T1000 (cell line): ENCODE measurements at places on chromosomes 3 and 15.

GRCh38 chr3:117630469-117630868, 920.9 kb downstream of the TUSC7 start:
- DNase-seq = no peak

DNA sequence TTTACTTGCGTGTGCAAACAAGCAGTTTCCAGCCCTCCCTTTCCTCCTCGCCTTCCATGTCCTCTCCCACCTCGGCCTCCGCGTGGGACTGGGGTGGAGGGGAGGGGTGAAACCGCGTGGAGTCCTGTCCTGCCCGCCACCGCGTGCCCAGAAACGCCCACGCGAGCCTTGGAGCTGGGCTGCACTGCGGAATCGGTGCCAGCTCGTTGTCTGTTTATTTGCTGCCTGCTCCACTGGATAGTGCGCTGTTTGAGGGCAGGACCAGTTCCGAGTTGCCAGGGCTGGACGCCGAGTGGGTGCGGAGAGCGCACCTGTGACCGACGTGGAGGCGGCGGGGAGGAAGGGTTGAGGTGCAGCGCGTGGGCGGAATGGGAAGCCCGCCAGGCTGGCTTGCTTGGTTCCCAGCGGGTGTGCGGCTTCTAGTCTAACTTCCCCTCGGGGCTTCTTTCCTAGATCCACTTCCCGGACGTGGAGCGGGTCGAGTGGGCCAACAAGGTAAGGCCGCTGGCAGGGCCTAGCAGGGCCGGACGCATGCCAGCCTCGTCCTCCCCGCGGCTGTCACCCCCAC, 17.3 kb downstream of the ESYT3 start:
- no peak for DNase-seq

DNA sequence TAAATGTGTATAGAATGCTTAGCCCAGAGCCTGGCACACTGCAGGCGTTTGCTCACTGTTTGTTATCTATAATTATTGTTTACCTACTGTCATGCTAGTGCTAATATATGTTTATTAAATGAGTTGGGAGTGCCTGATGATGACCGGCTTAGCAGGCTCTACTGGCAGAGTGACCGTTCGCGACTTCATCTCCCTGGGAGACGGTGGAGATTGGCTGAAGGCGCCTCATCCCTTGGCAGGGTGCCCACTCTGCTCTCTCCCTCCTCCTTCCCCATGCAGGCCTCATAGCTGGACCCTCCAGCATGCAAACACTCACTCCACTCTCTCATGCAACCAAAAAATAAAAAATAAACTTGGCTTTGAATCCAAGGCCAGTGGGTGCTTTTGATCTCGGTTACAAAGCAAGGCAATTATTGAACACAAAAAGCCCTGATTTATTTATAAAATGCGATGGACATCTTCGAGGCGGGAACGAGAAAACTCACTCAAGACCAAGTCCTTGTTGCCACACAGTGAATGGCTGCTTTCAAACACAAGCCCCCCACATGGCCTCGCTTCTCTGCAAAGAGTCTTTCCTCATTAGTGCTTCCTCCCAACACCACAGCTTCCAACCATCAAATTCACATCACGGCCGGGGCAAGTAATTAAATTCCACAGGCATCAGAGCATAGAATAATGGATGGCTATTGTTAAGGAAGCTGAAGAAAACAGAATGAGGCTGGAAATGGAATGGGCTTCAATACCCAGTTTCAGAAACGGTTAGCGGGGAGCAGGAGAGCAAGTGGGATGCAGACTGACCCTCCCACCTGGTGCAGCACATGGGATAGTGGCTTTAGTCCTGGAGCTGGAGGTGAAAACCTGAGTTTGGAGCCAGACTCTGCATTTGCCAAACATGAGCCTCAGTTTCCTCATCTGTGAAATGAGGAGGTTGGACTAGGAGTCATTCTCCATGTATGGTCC, 135.7 kb upstream of the RAD18 start:
- DNase-seq = no peak

GRCh38 chr3:124489506-124489905, 240.7 kb upstream of the UMPS start:
- DNase-seq = no peak

- no peak for DNase-seq
Observed at GRCh38 chr15:55613727-55614126, 25.6 kb upstream of the PYGO1 start.

- no peak for DNase-seq
Observed at GRCh38 chr3:62592408-62592807, 219.1 kb upstream of the FEZF2 start.

DNA sequence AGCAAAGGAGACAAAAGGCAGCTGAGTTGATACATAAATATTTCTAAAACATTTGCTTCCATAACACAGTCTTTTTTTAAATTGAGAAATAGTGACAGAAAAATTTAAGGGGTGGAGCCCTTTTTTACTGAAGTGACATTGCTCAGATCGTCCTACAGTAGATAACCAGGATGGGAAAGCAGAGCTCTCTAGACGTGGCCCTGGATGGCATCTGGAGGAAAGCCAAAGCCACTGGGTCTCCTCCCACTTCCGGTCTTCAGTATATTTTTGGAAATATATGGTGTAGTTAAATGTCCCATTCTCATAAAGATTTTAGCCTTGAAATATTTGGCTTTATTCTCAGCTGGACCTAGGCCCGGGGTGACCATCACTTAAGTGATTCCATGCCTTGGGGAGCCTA, 326.1 kb downstream of the ZNF621 start:
- no peak for DNase-seq

DNA sequence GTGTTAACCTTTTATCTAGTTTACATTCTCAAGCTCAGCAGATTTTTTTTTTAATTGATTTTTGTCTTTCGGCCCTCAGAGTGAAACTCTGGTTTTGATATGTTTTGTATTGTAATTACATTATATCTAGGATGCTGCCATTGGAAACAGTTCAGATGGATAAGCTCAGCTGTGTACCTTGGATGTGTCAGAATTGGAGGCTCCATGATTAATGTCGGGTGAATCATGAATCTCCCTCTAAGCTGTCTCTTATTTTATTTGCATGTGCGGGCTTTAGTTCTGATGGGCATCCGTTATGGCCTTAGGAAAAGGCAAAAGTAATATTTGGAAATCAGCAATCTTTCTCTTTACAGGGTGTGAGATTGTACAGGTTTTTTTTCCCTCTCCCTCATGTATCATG, 4.2 kb downstream of the PTPRG start:
- no peak for DNase-seq

DNA sequence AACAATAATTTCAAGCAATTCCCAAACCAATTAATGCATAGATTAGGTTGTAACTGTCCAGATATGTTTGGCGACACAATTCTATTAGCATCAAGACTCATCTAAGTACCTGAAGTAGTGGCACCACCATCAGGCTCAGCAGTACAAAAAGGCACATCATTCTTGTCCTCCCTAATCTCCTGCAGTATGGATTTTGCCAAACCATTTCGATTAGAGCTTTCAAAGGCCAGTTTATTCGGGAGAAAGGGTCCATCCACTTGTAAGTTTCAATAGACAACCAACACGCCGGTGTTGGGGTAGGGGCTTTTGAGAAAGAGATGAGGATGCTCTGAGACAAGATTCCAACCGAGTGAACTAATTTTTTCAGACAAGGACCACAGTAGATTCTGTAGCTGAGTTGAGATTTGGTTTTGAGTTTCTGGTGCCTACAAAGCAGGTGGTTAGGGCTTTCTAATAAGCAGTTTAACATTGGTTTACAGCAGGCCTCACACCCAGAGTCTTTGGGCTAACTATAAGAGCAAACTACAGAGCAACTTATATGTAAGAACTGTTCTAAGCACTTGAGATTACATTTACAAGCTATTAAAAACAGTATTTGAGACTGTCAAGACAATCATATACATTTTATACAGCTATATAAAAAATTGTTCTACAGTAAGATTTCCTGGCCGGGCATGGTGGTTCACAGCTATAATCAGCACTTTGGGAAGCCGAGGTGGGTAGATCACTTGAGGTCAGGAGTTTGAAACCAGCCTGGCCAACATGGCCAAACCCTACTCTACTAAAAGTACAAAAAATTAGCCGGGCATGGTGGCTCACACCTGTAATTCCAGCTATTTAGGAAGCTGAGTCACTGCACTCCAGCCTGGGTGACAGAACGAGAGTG, 4.5 kb downstream of the RPL22L1 start:
- no peak for DNase-seq

- DNase-seq = no peak
Observed at GRCh38 chr3:153621953-153622352, 459.9 kb downstream of the RAP2B start.

DNA sequence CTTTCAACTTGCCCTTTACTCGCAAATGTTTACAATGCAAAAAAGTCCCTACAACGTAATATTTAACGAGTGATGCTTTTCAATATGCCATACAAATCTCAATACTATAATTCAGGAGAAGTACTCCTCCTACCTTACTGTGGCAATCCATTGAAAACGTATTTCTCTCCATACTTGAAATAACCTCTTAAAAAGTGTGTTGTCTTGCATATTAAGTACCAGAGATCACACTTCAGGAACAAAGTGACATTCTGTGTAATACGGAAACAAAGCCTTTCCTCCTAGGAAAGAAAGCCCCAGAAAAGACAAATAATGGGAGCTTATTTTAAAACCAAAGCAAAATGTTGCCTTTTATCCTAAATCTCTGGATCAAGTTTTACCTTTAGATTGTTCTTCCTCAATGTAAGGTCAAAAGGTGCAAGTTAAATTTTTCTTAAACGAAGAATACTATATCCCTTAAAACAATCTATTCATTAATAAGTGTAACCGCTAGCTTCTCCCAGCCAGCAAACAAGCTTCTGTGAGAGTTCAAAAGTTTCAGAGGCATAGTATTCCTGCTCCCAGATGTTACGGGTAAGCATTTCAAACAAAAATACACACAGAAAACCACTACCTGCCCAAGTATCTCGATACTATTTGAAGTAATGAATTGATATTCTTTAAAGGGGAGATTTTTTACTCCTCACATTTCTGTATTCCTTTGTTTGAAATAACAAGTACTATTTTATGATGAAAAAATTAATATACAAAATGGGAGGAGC, 1.7 kb downstream of the TJP1 start:
- no peak for DNase-seq

DNA sequence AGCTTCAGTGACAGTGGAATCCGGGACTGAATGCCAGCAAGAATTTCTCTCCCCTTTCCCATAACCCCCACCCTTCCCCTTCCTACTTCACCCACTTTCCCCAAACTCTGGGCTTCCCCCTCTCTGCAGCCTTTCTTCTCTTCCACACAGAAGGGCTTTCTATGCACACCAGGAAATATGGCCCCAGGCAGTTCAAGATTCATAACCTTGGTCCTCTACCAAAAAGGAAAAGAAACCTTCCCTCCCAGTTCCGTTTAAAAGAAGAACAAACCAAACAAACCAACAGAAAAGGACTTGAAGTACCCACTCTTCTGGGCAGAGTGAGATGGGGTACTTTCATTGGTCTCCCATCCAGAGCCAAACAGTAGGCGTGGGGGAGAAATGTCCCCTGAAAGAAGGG, 68.8 kb upstream of the ABHD2 start:
- no peak for DNase-seq

DNA sequence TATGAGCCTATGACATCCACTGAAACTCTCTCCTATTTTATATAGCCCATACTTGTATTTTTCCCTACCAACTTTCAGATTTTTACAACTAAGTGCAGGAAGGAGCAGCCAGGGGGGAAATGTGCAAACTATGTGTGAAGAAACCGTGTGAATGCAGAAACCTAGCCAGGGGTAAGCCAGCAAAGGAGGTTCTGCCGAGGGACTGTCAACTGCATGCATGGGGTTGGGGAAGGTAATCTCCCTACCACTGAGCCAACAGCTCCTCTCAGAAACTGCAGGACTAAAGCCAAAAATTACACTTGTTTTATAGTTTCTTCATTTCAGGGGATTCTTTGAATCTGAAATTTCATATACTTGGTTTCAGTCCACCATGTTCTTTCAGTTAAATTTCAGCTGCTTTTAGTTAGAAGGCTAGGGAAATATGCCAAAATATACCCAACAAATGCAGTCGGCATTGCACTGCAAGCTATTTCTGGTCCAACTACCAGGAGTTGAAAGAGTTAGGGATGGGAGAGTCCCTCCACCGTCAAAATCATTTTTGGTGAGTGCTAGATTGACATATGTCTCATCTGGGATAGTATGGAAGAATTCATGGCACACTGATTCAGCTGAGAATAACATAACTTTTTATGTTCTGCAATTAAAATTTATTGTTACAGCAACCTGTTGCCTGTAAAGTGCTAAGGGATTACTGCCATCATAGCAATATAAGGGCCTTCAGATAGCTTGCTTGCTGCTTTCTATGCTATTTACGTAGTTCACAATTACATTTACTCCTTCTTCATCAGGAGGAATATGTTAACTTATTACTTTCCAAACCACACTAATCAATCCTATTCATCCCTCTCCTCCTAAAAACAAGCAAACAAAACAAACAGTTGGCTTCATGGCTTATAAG, 904.2 kb downstream of the ROBO1 start:
- DNase-seq = no peak

- no peak for DNase-seq
Observed at GRCh38 chr3:151476344-151477018, 15.6 kb upstream of the IGSF10 start.

GRCh38 chr3:168714609-168715240, 619.0 kb upstream of the GOLIM4 start:
- DNase-seq = no peak

GRCh38 chr3:64105816-64106215, 82.5 kb upstream of the PSMD6 start:
- no peak for DNase-seq

DNA sequence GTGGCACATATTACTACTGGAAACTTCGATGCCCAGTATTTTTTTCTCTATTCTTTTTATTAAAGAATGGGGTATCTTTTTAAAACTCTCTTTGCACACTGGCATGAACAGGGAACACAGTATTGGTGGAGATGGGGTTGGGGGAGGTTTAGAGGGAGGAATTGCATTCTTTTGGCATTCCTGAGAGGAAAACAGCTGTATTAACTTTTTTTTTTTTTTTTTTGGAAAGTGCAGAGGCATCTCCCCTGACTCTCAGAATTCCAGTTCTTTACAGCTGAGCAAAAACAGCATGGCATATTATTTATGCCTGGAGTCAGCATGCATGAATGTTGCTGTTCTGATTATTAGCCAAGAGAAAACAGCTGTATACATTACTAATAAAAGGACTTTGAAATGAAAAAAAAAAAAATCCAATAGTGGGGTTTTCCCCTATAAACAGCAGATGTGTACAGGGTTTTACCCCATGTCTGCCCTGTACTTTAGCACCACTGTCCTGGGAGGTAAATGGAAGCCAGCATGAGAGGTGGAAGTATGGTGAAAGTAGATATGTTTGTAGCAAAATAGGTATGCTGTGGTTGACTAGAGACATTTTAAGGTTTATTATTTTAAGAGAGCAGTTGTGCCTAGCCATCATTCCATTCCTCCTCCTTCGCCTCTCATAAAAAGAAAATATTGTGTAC, 132.2 kb downstream of the FNDC3B start:
- DNase-seq = no peak

DNA sequence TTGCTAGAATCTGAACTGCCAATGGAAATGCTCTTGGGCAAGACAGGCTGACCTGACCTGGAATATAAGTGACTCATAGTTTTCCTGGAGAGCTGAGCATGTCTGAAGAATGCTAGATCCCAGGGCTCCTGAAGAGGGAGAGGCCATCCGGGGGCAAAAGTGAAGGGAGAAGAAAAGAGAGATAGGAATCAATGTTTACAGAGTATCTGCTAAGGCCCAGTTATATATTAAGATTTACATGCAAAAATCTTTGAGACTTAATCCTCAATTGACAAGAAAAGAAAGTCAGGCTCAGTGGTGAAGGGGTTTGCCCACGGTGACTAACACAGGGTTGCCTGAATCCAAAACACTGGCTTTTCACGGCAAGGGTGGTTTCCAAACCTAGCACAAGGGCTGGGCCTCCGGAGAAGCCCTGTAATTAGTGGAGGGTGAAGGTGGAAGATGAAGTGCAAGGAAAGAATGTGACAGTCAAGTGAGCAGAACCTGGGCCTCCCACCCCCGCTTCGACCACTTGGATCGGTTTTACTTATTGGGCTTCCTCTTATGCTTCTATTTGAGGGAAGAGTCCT, 91.7 kb upstream of the FGF12 start:
- DNase-seq = peak; percentile 31
